ENCODE measurements at places on chromosomes 7 and 10.

DNA sequence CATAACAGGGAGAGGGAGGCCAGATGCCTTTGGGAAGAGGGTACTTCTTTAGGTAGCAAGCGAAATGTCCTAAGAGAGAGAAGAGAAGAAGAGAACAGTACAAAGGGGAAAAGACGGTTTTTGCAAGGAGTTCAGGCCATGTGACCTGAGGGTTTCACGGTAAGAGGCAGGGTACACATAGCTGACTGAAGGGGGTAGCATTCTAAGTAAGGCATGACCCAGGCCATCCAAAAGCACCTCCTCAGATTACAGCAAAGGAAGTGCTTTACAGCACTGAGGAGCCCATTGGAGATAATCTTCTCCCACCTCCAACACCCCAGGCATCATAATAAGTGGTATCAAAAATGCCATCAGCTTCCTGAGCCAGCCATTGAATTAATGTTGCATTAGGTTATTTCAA lies 258.2 kb upstream of the NPY start:
- no peak for DNase-seq

GRCh38 chr10:132599732-132600131 lies 62.1 kb downstream of the INPP5A start:
- no peak for DNase-seq

DNA sequence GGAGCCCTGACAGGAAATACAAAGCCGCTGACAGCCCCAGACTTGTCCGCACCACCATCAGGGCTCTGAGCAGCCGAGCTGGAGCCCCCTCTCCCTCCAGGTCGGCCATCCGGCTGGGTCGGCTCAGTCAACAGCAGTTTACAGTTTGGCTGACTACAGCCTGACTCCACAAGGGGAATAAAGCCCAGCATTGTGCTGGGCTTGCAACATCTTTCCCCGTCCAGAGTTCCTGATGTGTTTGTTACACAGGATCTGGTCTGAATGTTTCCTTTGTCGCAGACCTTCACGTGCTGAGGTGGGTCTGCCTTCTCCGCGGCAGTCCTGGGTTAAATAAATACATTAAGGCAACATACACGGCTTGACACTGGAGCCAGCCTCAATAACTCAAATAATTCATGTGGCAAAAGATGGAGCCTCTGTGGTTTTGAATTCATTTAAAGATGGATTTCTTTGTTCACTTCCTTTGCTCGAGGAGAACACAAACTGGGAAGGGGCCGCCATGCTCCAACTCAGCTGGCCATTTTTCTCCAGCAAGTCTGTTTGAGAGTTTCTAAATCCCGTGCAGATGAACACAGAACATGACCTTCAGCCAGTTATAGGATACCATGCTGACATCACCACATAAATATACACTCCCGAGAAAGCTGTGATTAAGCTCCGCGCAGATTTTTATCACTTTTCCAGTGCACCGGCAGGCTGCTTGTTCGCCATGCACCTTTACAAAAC lies 192.1 kb downstream of the WDR11 start:
- no peak for DNase-seq

- DNase-seq, result no peak
Observed at GRCh38 chr7:28361551-28361950, 50.8 kb upstream of the CREB5 start.

DNA sequence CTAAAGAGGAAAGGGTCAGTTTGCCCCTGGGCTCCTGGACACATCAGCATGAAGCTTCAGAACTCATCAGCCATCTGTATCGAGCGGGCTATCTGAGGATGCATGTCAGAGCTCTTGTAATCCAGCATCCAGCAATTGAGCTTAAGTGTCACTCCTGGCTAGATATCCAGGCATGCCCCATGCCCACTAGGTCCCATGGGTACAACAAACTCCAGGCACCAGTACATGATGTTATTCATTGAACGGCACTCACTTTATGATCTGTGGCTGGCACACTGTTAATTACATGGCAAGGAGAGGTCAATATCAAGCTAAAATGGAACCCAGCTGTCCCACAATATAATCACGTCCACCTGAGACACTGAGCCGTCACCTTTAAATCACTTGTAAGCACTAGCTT lies 274.2 kb downstream of the ELMO1 start:
- DNase-seq, result no peak

GRCh38 chr7:90461219-90461618 lies 8.2 kb upstream of the PTTG1IP2 start:
- DNase-seq, result no peak

DNA sequence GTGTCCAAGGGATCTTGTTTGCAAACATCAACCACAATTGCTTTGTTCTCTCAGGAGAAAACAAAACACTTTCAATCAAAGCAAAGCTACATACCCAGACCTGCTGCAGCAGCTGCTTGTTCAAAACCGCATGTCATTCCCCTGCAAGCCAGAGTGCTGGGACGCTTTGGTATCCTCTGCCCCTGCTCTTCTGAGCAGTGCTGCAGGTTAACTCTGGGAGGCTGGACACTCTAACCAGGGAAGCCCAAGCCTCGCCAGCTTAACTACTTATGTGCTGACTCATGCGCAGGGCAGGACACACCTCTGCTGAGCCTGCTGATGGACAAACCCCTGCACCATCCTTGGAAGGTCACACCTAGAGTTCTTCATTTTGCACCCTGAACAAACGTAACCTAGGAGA lies 28.2 kb upstream of the ASAH2 start:
- no peak for DNase-seq

- DNase-seq, result no peak
Observed at GRCh38 chr10:59677253-59677831, 32.3 kb downstream of the SLC16A9 start.

GRCh38 chr10:93235686-93236085 lies 162.0 kb downstream of the CYP26A1 start:
- DNase-seq, result no peak

DNA sequence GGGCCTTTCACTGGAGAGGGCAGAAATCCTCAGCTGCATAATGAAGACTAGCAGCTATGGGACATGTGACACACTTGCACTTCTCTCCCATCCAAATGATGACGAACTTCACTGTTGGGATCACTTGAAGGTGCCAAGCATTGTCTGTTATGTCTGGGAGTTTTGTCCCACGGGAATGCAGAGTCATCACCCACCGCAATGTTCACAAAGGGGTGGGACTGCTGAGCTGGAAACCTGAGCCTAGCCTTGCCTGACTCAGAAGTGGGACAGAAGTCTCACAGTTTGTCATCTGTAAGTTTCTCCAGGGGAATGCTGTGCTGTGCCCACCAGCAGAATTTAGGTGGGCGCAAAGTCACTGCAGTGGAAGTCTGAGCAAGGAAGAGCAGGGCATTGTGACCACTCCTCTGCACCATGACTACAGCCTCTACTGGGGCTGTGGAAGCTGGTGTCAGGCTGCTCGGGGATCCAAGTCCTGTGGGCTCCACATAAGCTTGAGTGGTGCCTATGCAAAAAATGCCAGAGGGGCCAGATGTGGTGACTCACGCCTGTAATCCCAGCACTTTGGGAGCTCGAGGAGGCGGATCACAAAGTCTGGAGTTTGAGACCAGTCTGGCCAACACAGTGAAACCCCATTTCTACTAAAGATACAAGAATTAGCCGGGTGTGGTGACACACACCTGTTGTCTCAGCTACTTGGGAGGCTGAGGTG lies 472.0 kb upstream of the CNTNAP2 start:
- no peak for DNase-seq

Measured in stimulated activated CD4-positive, alpha-beta T cell treated with anti-CD3 and anti-CD28 coated beads, Interleukin-12 subunit alpha, Interleukin-12 subunit beta, amount 100 ng/mL, for 4 hours (primary cell).